ENCODE measurements at places on chromosomes 11 and 22.

GRCh38 chr11:75872887-75873416, 57.9 kb downstream of the UVRAG start:
- DNase-seq, result no peak
- no peaks in the 10 kb centered on the region for H3K4me1 ChIP-seq
- no peak overlapping the region for H3K4me3 ChIP-seq
- no peaks in the 10 kb centered on the region for H3K36me3 ChIP-seq
- no peak overlapping the region for H3K27ac ChIP-seq

DNA sequence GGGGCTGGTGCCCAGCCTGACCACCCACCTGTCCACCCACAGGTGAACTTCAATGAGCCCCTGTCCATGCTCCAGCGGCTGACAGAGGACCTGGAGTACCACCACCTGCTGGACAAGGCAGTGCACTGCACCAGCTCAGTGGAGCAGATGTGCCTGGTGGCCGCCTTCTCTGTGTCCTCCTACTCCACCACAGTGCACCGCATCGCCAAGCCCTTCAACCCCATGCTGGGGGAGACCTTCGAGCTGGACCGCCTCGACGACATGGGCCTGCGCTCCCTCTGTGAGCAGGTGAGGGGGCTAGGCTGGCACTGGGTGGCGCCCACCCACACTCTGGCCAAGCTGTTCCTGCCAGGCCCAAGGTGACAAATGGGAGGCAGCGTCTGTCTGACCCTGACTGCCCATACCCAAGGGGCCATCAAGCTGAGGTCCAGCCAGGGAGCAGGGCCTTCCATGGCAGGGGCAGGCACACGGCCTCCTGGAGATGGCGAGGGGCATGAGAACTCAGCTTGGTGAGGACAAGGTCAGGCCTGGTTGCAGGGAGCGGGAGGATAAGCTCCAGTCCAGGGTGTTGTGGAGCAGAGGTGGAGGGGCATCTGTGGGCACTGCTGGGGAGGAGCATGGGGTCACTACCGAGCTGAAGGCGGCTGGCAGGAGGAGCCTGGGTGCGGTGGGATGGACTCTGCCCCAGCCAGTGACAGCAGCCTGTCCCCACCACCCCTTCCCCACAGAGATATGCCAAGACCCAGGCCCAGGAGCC, 77.7 kb downstream of the MORC2 start:
- no peak overlapping the region for H3K4me3 ChIP-seq
- H3K27me3 ChIP-seq, result no peaks in the 10 kb centered on the region
- H3K4me1 ChIP-seq, result no peaks in the 10 kb centered on the region

DNA sequence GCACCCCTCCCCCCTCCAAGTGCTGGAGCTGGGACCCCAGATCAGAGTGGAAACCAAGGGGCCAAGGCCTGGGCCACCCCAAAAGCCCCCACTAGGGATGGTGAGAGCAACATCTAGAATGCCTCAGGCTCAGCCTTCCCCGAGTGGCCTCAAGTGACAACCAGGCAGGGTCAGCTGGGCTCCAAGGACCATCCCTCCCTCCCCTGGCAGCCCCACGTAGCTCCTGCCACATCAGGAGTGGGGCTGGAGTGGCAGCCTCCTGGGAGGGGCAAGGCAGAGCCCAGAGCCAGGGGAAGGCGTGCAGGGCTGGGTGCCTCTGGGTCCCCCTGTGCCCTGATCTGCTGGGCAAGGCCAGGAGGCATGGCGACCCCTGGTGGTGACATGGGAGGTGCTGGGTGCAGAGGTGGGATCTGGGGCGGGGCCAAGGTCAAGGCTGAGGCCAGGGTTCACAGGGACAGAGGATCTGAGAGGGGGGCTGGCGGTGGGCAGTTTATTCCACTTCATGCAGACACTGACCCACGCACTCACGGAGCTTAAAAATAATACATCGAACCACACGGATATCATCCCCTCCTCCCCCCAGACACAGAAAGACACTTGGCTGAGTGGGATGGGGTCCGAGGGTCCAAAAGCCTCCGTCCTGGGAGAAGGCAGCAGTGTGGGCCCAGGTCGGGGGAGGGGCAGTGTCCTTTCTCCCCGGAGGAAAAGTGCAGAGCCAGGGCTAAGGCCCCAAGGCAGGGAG, 15.8 kb upstream of the EHD1 start:
- peak; percentile 89 for DNase-seq
- H3K4me3 ChIP-seq, result no peak overlapping the region
- H3K4me1 ChIP-seq, result no peaks in the 10 kb centered on the region

GRCh38 chr11:69905611-69906452, 86.6 kb upstream of the FGF3 start:
- no peak for DNase-seq
- no peaks in the 10 kb centered on the region for H3K36me3 ChIP-seq
- H3K27ac ChIP-seq, result no peak overlapping the region
- H3K4me1 ChIP-seq, result no peaks in the 10 kb centered on the region
